Forelimb muscle (tissue), 1 donor: ENCODE measurements at places on chromosomes 13 and 19.

- peak; percentile 14 for DNase-seq
These were observed at the start of gene ZNF667 for GRCh38 chr19:56476651-56477428. ZNF667 (minus strand) TSS chr19:56477345; CDS start chr19:56462370, 14,975 bp downstream.

DNA sequence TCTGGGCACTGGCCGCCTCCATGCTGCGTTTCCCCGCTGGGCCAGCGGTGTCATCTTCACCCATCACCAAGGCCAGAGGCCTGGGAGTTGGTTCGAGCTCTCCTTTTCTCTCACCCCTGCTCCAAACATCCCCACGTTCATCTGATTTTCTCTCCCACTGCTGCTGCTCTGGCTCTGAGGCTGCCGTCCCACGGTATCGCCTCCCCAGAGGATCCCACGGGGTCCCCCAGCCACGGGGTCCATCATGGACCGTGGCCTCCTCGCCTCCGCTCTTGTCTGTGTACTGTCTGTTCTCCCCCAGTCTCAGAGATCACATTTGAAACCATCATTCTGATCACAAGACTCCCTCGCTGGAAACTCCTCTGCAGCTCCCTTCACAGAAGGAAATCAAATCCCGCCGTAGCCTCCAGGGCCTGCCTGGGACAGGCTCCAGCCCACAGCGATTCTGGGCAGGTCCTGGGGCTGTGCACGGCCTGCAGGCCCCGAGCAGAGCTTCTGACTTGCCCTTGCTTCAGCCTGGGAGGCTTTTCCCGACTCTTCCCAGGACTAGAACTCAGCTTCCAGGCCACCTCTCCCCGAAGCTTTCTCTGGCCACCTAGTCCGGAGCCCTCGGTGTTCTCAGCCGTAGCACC lies 64.2 kb downstream of the SOX1 start:
- DNase-seq: no peak

GRCh38 chr13:45690636-45691035 lies 11.5 kb upstream of the CBY2 start:
- DNase-seq: no peak

DNA sequence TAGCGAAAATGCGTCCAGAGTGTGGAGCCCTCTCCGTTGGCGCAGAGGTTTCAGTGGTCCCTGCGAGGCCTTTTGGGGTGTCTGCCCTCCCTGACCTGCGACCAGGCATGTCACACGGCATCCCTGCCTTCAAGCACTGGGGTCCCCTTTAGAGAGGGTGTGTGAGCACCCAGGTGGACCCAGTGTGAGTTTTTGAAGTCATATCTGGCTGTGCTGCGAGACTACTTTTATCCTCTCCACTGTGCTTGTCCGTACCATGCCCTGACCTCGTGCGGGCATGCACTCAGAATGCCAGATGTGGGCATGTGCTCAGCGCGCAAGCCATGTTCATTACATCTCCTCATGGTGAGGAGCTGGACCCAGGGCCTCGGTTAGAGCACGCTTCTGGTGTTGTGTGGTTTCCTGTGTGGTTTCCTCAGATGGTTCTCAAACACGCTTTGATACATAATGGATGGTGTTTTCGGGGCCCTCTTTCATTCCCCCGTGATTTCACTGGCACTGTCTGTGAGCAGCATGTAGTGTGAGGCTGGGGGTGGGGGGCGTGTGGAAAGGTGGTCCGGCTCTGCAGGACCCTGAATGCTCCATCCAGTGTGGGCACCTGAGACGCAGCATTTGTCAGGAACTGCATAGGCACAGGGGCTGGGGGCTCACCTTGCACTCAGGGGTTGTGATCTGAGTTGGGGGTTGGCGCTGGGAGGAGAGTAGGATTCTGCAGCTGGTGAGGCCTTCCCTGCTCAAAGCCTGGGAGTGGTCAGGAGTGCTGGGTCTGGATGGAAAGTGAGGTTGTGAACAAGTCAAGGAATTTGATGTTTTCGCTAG lies 2.3 kb downstream of the TFDP1 start:
- DNase-seq: no peak
